ENCODE measurements at places on chromosomes 3 and 15.

DNA sequence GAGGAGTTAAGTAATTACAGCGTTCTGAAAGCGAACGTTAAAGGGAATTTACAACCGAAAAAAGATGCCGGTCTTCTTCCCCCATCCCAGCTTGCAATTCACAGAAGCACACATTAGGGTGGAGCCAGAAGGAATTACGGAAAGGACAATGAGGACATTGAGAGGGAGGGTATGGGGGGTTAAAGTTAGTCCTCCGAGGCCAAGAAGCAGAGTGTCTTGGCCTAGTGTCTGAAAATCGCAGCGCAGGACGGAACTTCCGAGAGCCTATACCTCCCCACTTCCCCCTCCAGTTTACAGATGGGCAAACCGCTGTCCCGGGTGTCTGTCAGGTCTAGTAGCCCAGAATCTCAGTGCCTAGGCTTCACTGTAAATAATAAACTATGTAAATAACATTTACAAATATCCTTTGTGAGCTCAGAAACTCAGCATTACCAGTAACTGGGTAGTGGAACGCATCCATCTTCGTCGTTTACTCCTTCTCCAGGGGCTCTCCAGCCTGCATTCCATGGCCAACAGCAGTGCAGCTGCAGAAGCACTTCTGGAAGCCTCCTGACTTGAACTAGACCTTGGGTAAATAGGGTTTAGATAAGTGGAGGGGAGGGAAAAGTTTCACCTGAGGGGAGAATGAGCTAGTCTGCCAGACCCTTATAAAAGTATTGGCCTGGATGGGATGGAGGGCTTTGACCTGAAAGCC lies 922 bp downstream of the ADPRH start:
- no peak for DNase-seq

DNA sequence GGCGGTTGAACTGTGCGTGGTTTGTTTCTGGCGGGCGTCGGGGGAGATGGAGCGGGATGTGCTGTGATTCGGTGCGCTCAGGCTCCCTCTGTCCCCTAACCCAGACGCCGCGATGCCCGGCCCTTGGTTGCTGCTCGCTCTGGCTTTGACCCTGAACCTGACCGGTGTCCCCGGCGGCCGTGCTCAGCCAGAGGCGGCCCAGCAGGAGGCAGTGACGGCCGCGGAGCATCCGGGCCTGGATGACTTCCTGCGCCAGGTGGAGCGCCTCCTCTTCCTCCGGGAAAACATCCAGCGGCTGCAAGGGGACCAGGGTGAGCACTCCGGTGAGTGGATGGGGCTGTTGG lies 1.2 kb downstream of the TRH start:
- DNase-seq: no peak

- DNase-seq: no peak
Measured at GRCh38 chr3:125050488-125051090, 5.2 kb downstream of the HEG1 start.

GRCh38 chr3:68334367-68334986 lies 597.9 kb downstream of the TAFA4 start:
- no peak for DNase-seq

DNA sequence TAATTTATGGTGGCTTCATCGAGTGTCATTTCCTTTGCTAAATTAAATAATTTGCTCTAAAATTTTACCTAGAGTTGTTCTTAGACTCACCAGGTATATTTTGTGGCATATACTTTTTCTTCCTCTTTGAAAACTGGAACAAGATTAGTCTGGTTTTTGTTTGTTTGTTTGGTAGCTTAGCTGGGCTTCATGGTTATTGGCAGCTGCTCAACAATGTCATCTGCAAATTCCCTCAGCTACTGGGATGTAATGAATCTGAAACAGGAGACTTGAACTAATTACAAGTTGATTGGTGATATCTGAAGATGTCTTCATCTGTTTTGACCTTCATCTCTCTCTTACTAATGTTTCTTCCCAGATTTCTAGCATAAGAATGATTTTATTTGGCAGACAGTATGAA lies 270.5 kb upstream of the P2RY1 start:
- DNase-seq: no peak

- DNase-seq: no peak
Measured at GRCh38 chr3:51999846-52000245, 4.2 kb upstream of the RPL29 start.

- DNase-seq: no peak
Measured at GRCh38 chr3:29889215-29889614, 608.3 kb downstream of the RBMS3 start.

DNA sequence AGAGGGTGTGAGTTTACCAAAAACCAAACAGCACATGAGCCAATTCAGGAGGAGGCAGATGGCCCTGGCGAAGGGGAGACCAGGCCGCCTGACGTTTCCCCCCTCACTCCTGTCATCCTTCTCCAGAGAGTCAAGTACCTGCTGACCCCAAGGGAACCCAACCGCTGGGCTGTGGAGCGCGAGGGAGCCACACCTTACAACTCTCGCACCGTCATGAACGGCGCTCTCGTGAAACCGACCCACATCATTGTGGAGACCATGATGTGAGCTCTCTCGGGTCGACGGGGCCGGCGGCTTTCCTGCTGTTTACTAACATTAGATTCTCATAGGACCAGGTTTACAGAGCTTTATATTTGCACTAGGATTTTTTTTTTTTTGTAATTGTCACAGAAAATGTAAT lies 55.4 kb downstream of the GRIP2 start:
- no peak for DNase-seq

DNA sequence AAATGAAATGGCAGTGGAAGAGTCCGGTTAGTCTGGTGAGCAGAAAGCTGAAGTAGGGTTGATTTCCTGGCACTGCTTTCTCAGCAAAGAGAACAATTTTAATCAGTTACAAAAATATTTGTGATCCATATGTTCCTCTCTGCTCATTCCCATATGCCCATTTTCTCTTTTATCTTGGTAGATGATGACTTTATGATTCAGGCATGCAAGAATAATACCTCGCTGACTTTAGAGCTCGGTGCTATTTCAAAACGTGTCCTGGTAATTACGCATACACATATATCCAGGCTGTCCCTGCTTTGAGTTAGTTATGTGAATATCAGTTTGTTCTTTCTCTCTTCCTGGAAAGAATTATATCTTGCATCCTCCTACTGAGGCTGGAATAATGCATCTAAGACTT lies 38.5 kb downstream of the ARPP21 start:
- DNase-seq: no peak

DNA sequence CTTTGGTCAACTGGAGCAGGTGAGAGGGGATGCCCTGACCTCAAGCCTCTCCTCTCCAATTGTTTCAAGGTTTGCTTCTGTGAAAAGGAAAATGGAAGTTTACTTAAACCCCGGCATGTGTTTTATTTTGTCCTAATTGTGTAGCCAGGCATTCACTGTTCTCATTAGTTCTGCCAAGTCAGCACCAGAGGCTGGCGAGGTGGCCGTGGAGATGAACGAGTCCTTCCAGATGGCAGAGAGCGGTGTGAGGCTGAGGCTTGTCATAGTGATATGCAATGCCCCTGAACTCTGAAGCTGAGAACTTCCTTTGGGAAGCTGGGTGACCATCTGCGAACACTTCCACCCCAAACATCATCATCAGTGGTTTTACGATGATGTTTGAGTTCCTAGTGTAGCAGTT lies 199.6 kb downstream of the TJP1 start:
- DNase-seq: no peak

DNA sequence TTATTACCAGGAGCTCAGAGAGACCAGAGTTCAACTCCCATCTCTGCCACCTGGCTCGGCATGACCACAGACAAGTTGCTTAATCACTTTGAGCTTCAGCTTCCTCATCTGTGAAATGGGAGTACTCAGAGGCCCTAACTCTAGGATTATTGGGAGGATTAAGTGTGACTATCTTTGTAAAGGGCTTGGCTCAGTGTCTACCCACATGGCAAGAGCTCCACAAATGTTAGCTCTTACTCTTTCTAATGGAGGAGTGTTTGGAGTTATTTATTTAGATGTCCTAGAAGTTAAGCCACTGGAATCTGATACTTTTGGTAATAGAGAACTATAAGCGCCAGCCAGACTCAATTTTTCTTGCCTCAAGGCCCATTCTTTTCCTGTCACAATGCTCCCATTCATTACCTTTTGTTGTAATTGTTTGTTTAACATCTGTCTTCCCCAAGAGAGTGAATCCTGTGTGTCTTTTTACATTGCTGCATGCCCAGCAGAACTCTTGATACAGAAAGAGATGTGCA lies 12.3 kb upstream of the LMCD1 start:
- DNase-seq: no peak

DNA sequence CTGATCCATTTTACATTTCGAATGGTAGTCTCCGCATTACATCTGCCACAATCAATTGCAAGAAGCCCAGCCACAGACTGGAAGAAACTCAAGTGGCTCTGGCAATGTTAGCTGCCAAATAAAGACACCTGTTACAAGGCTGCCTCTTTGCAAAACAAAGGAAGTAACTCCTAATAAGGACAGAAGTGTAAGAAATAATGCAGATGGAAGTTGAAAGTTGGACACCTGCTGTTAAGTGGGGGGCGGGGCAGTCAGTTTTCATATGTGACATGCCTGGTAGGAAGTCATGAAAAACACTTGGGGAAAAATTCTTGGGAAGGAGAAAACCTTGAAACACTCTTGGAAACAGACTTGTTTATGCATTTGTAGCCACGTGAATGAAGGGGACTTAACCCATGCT lies 54.1 kb upstream of the ATP2C1 start:
- DNase-seq: no peak

- no peak for DNase-seq
Measured at GRCh38 chr3:3180456-3180855, 965 bp upstream of the CRBN start.

- no peak for DNase-seq
Measured at GRCh38 chr3:50338965-50339364, 1.7 kb downstream of the RASSF1 start.

GRCh38 chr15:88699861-88700260 lies 61.0 kb downstream of the ISG20 start:
- no peak for DNase-seq

DNA sequence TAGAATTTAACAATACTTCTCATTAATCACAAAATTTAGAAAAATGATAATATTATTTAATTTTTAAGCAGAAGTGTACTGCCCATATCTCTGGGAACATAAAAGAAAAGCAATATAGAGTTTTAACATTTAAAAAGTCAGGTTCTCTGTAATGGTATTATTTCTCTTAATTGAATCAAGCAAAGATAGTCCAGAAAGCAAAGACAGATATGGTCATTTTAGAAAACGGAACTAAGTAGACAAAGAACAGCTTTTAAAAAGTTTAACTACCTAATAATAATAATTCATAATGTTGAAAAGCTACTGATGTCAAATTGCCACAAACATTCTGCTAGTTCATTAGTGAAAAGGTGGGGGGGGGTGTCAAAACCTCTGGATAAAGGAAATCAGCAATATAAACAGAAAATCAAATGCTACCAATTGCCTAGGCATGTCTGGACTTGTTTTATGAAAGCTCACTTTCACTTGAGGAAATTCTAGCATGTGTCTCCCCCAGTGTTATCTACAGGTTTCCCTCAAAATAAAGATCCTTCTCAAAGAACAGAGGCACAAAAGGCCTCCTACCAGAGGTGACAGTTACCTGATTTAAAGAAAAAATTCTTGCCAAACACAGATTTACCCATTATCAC lies 1.7 kb downstream of the ZMAT3 start:
- no peak for DNase-seq

GRCh38 chr3:33883951-33884561 lies 85.6 kb downstream of the PDCD6IP start:
- peak; percentile 42 for DNase-seq

GRCh38 chr3:197878427-197878826 lies 71.6 kb upstream of the RPL35A start:
- DNase-seq: no peak

DNA sequence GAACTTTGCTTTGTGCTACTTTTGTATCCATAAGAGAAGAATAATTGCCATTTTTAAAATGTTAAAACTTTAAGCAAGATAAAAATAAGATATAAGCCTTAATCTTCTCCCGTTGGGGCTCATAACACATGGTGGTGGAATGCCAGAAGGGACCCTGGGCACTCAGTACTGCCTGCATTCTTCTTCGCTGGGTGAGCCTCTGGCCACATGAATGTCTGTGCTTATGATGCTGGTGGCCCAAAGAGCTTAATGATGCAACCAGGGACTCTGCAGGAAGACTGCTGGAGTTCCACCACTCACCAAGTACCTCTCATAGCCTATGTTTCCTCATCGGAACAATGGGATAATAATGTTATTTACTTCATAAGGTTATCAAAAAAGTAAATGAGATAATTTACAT lies 103.6 kb downstream of the ERC2 start:
- DNase-seq: no peak

- no peak for DNase-seq
Measured at GRCh38 chr3:160097478-160097877, 108.8 kb downstream of the IL12A start.

GRCh38 chr15:86833595-86833994 lies 753.9 kb downstream of the AGBL1 start:
- DNase-seq: no peak

GRCh38 chr3:50167069-50167840 lies 12.1 kb downstream of the SEMA3F start:
- DNase-seq: no peak

GRCh38 chr3:141389703-141390102 lies 21.4 kb downstream of the ZBTB38 start:
- DNase-seq: no peak

DNA sequence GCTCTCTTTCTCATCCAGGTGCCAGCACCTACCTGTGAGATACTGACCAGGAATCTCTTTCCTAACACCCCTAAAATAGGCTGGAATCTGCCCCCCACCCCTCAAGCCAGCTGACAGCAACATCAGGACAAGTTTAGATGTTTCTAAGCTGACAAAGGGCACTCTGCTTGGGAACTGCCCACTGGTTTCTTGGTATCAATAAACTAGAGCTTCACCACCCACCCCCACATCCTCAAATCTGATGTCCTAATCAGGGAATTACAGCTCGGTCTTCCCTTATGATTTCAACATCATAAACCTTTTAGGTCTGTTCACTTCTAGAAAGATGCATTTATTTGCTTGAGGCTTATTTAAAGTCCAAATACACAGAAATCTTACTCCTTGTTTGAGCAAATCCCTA lies 34.7 kb downstream of the CEP19 start:
- DNase-seq: no peak

GRCh38 chr3:87780811-87781210 lies 278.0 kb downstream of the CGGBP1 start:
- DNase-seq: no peak

DNA sequence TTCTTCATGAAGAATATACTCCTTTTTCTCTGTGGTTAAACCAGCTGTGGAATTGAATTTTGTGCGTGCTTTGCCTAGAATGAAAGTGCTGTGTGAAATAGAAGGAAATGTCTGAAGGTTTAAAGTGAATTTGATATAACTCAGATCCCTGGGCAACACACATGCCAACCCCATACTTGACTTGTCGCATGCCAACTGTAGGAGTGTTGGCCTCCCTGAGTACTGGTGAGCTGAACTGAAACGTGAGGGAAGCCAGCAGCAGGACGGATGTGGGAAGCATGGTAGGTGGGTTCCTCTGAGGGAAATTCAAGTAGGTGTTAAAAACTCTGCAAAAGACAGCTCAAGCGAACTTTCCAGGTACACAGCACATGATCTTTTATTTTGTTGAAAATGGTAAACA lies 14.7 kb downstream of the FAN1 start:
- no peak for DNase-seq

All from SHP77 treated with DMSO at 0.1 percent for 48 hours (cell line).